GM18507 (cell line): ENCODE measurements at places on chromosomes 4 and X.
A peak's percentile ranks its signal among the peaks of the same experiment; 100 is the strongest.

- DNase-seq: no peak
These were observed 80.3 kb upstream of the HHIP start for GRCh38 chr4:144565527-144566195.

- DNase-seq: no peak
These were observed 293.9 kb downstream of the RAB28 start for GRCh38 chr4:13190093-13190721.

- peak; percentile 5 for DNase-seq
These were observed 14.5 kb upstream of the PRRG3 start for GRCh38 chrX:151680805-151681204.

GRCh38 chr4:145935253-145936141 lies 3.1 kb downstream of the ZNF827 start:
- DNase-seq: no peak

- no peak for DNase-seq
These were observed 64.7 kb downstream of the DHX15 start for GRCh38 chr4:24519649-24520048.

- no peak for DNase-seq
These were observed 20.9 kb upstream of the PRMT9 start for GRCh38 chr4:147704846-147705245.

DNA sequence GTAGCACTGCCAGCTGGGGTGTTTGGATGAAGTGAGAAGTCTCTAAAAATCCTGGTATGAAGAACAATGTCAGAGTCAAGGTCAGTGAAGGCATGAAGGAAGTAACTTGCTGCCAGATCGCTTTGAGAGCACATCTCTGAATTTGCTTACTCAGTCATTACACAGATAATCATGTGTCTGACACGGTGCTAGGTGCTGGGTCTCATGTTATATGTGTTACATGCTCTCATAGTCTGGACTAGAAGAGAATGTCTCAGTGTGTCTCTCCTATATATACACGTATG lies 337.9 kb downstream of the ARHGAP10 start:
- no peak for DNase-seq
